ENCODE measurements at places on chromosomes 7 and 10. TPM values are rescaled to one million over a fixed set of nuclear protein-coding genes. Genes with fewer than 3 reads are reported as not detected.
A peak's percentile ranks its signal among the peaks of the same experiment; 100 is the strongest.

RASA4 gene
- 43.2 TPM for total RNA-seq

DNA sequence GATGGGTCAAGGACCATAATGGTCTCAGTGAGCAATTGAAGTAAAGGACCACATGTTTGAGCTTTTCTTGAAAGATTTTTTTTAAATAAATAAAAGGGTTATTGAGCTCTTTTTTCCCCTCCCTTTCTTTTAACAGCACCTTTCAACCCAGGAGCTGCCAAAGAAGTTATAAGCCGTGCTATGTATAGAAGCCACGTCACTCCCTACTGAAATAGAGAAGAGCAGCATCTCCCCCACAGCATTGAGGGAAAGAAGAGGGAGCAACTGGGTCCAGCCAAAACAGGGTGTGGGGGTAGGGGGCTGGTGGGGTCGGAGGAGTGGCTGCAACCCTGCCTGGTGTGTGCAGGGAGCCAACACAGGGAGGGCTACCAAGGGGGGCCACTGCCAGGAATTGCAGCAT is 227.2 kb downstream of the PLXNA4 start:
- H3K4me3 ChIP-seq: no peak overlapping the region
- peaks cover 49% of the 10 kb centered on the region for H3K27me3 ChIP-seq
- H3K27ac ChIP-seq: no peak overlapping the region

- peaks cover 5% of the 10 kb centered on the region for H3K36me3 ChIP-seq
- peak; percentile 43 for DNase-seq
- peak overlapping the region; percentile 25 for H3K4me3 ChIP-seq
- peaks cover 88% of the 10 kb centered on the region for H3K27me3 ChIP-seq
- peak overlapping the region; percentile 76 for H3K27ac ChIP-seq
- H3K4me1 ChIP-seq: peaks cover 9% of the 10 kb centered on the region
Observed at GRCh38 chr7:27166531-27167505, 1.5 kb upstream of the HOXA9 start.

MINDY4 gene
- total RNA-seq: 1.6 TPM

- no peak for DNase-seq
- H3K4me3 ChIP-seq: no peak overlapping the region
- H3K27me3 ChIP-seq: peaks cover 8% of the 10 kb centered on the region
- H3K27ac ChIP-seq: no peak overlapping the region
- H3K36me3 ChIP-seq: no peaks in the 10 kb centered on the region
Observed at GRCh38 chr10:129307141-129307540, 159.9 kb upstream of the MGMT start.
